Neuronal stem cell (in vitro differentiated cells): ENCODE measurements at places on chromosomes 11 and 22.

- no peak for DNase-seq
Observed at GRCh38 chr11:45881708-45882368, 3.6 kb upstream of the MAPK8IP1 start.

GRCh38 chr11:133790995-133791394, 54.3 kb downstream of the SPATA19 start:
- no peak for DNase-seq

DNA sequence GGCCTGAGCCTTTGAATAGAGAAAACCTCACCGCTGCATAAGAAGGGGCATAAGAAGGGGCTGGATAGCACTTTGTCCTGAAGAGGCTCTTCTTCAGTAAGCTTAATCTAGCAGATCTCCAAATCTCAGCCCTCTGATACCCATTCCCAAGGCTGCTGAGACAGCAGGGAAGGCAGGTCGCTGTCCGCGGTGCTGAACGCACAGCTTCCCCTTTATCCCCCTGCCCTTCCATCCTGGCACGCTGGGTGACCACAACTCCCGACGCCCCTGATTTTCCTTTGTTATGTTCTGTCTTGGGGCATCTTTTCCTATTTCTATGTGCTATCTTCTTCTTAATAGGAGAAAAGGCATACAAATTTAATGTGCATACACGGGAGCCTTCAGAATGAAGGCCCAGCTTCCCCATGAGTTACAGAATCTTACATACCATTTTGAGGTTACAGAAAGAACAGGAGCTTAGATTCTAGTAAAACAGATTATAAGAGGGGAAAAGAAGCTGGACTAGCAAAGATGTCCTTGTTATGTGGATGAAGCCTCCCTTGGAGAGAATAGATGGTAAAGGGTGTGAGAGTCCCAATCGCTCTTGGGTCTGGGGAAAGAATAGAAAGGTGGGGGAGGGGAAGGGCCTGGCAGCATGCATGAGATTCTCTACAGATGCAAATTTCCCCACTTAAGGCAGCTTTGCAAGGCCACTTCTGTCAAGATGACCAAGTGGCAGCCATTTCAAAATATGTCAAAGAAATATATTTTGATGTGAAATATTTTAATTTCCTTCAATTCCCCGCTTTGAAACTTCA, 5.7 kb upstream of the SULT4A1 start:
- DNase-seq = peak; percentile 84

DNA sequence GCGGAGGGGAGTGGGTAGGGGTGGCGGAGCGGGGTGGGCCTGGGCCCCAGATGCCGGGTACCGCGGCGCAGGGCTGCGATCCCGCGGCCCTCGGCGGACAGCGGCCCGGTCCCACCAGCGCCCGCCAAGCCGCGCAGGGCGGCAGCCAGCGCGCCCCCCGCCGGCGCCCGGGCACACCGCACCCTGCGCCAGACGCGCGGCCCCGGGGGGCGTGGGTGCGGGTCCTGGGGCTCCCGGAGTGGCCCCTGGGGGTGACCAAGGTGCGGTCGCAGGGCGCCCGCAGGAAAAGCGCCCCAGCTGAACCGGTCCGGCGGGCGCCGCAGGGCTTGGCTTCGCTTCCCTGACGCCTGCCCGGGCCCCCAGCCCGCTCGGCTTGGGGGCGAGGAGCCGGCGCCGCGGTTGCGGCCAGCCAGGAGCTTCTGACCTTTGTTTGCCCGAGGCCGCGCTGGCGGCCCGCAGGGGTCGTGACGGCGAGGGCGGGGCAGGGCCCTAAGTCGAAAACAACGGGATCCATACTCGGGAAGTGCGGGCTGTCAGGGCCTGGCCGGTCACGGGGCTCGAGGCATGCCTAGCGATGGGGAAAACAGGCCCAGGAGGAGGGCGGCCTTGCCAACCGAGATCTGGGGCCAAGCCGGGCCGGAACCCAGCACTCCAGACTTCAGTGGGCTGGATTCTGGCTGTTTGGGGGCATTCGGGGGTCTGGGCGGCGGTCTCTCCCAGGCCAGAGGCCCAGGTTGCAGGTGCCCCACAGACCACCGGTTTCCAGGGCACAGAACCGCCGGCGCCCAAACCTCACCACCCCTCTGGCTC, 581 bp upstream of the AP5B1 start:
- DNase-seq = peak; percentile 63

GRCh38 chr11:110121204-110121603, 28.0 kb downstream of the ZC3H12C start:
- DNase-seq = no peak

GRCh38 chr11:114285599-114285998, 10.6 kb upstream of the NNMT start:
- no peak for DNase-seq

GRCh38 chr11:64711138-64711955, 11.7 kb downstream of the NRXN2 start:
- DNase-seq = peak; percentile 62
